ENCODE measurements at places on chromosomes 16 and 17.
A peak's percentile ranks its signal among the peaks of the same experiment; 100 is the strongest.

- no peak for DNase-seq
Observed at GRCh38 chr17:33905338-33905800, 349.7 kb upstream of the CCL2 start.

GRCh38 chr16:80803339-80804055 is 901 bp downstream of the CDYL2 start:
- peak; percentile 13 for DNase-seq

DNA sequence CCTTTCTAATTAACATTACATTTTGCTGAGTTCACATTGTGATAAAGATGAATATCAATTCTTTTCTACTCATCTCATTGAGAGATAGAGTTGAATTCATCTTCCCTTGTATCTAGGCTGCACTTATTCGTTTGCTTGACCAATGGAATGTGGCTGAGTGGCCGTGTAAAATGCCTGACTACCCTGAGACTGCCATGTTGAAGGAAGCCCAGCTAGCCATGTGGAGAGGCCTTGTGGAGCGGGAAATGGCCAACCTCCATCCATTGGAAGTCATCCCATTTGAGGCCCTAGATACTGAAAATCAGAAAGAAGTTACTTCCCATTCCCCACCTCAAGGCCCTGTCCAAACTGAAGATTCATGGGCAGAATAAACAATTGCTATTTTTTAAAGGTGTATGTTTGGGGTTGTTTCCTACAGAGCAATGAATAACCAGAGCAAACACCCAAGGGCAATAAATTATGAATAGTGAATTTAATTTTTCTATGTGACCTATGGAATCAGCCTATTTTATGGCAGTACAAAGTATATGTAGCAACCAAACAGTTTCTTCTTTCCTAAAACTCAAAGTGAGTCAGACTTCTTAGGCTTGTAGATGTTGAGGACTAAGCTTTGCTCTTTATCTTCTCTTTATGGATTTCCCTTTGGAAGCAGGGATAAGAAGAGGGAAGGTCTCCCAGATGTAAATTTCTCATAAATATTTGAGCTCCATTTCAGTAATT is 545.1 kb downstream of the MAF start:
- DNase-seq: no peak

GRCh38 chr16:53899431-53899830 is 195.5 kb downstream of the FTO start:
- no peak for DNase-seq

- no peak for DNase-seq
Observed at GRCh38 chr17:66682283-66682682, 152.6 kb upstream of the CACNG5 start.

GRCh38 chr17:46887717-46888116 is 35.2 kb upstream of the GOSR2 start:
- no peak for DNase-seq

- no peak for DNase-seq
Observed at GRCh38 chr17:61451538-61452300, 503 bp upstream of the TBX4 start.

DNA sequence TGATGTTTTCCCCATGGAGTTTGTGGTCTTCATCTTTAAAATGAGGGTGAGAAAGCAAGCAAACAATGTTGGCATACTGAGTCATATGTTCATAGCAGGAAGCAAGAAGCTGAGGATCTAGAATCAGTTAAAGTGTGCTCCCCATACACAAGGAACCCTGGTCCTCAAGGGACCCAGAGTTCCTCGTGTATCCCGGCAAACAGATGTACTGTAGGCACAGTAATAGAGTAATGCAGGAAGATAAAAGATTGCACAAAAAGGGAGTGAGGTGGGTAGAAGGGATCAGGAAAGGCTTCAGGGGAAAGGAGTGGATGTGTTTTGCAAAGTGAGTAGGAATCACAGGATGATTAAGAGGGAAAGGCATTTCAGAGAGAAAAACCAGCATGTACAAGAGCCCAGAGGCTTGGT is 412.3 kb upstream of the CDH11 start:
- DNase-seq: peak; percentile 46

GRCh38 chr17:46949291-46950174 is 26.6 kb downstream of the GOSR2 start:
- DNase-seq: no peak

- DNase-seq: no peak
Observed at GRCh38 chr16:84889066-84889465, 69.3 kb downstream of the CRISPLD2 start.

GRCh38 chr17:12688382-12688781 is 22.7 kb downstream of the MYOCD start:
- no peak for DNase-seq

Measured in AG10803 (cell line).